Substantia nigra (tissue), 51 donors: ENCODE measurements at places on chromosomes 1 and 21.

DNA sequence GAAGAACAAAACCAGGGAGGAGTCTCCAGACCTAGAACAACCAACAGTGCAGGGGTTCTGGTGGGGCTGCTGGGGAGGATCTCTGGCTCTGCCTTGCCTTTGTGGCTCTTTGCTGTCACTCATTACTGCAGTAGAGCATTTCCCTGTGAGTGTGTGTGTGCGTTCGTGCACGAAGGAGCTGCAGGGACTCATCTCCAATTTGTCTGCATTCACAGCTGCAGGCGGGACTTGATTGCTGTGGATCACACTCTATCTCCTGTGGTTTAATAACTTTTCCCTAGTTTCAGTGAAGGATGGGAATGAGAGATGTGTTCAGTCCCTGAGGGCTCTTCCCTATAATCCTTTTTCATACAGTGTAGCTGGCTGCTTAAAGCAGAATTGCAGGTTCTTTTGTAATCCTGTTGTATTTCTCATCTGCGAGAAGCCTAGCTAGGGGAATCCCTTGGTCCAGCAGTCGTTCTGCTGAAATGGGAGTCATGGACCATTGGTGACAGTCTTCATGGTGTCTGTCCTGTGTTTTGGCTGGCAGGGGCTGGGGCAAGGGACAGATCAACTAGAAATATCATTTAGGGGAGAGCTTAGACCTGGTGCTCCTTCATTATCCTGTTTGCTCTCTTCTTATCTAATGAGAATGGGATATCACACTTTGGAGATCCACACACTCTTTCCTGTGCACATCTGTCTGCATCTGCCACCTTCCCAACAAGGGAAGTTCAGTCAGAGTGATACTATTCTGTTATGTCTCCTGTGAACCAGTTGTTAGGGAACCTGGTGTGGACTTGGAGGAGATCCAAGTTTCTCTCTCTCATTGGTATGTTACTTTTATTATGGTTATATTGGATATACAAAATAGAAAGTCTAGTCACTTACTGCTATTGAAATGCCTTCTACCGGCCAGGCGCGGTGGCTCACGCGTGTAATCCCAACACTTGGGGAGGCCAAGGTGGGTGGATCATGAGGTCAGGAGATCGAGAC, 3.0 kb downstream of the PCP4L1 start:
- DNase-seq, result no peak

DNA sequence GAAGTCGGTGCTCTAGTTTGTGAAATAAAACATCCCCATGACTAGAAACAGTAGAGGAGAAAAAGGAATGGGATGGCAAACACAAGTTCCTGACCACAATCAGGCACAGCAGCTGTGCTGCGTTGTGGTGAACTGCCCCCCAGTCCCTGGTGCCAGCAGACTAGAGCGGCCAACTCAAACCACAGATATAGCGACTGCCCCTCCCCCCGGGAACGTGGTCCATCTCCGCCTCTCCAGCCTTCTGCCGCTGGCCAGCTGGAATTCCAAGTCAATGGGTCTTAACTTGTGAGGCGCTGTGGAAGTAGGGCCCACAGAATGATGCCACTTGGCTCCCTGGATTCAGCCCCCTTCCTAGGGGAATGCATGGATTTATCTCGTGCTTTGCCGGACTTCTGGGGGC, 41.6 kb upstream of the ZNF678 start:
- DNase-seq, result no peak

GRCh38 chr1:236575523-236575922, 28.8 kb downstream of the HEATR1 start:
- no peak for DNase-seq

- no peak for DNase-seq
Observed at GRCh38 chr1:162710345-162710744, 78.1 kb downstream of the DDR2 start.

GRCh38 chr21:16583556-16583955, 853.8 kb downstream of the USP25 start:
- no peak for DNase-seq

- no peak for DNase-seq
Observed at GRCh38 chr1:56132520-56132919, 446.8 kb downstream of the PLPP3 start.

DNA sequence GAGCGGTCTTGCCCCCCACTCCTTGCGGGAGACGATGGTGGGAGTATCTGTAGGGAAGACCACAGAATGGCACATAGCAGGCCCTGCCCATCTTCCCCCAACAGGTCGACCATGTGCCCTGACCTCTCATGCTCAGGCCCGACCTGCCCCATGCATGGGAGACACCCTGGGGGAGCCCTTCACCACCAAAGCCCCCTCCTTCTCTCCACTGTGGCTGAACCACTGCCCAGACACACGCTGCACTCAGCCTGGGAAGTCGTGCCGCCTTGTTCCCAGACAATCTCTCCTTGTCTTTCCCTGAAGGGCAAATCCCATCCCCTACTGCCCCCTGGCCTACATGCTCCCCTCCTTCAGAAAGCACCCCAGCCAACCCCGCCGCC, 5.5 kb downstream of the PGLYRP3 start:
- no peak for DNase-seq

DNA sequence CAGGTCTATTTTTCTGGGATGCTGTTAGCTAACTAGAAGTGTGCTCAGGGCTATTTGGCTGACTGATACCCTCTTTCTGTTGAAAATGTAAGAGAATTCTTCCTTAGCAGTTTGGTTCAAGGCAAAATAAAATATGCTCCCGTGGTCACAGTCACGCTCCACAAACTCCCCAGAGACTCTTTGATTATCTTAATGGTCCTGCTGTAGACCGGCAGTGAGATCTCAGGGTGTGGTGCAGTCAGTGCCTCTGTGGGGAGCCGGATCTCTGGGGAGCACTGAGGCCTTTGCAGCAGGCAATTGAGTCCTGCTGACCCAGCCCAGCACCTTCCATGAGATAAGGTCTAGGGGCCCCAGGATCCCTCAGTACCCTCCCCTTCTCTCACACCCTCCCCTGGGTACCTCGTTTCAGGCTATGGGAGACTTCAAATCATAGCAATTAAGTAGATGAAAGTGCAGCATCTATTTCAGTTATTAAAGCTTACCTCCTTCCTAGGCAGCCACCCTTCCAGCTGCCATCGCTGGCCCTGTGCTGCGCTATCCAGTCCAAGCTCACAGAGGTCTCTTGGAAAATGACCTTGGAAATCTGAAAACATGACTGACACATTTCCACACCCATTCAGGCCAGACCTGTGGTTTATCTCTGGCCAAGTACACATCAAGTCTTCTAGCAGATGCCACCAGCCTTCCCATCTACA, 98.1 kb downstream of the SEC16B start:
- DNase-seq, result no peak

GRCh38 chr1:205225901-205226765, 1.6 kb upstream of the TMCC2 start:
- no peak for DNase-seq

GRCh38 chr1:54404939-54405897, 976 bp downstream of the SSBP3 start:
- DNase-seq, result no peak

DNA sequence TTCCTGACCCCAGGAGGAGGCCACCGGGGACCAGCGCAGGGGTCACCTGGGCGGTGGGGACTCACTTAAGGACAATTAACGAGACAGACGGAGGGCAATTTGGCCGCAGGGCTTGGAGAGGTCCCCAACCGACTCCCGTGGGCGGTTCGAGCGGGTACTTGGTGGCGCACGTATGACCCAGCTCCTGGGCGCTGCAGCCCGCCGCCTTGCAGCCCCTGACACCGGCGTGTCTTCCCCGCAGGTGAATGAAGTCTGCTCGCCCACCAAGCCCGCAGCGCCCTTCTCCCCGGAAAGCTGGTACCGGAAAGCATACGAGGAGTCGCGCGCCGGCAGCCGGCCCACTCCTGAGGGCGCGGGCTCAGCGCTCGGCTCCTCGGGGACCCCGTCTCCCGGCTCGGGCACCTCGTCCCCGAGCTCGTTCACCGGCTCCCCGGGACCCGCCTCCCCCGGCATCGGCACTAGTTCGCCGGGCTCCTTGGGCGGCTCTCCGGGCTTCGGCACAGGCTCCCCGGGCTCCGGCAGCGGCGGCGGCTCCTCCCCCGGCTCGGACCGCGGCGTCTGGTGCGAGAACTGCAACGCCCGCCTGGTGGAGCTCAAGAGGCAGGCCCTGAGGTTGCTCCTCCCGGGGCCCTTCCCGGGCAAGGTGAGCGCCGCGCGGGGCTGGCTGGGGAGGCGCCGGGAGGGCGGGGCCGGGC, 1.4 kb downstream of the KIF26B start:
- DNase-seq, result peak; percentile 58

GRCh38 chr1:34779526-34779925, 1.5 kb upstream of the GJB3 start:
- no peak for DNase-seq
